Brain pericyte (primary cell): ENCODE measurements at places on chromosomes 7 and 10.

DNA sequence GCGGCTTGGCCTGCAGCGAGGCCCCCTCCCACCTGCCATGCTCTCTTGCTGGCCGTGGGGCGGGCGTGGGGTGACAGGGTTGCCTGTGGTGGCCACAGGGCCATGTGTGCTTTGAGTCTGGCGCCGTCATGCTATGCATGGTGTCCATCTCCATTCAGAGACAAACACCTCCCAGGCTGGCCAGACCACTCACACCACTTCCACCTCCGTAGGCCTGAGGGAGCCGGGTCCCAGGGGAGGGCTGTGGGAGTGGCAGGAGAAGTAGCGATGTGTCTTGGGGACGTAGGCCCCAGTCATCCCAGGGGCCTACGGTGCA is 65.5 kb downstream of the DNAJB6 start:
- DNase-seq: no peak

GRCh38 chr7:106736508-106737201 is 75.7 kb upstream of the CCDC71L start:
- DNase-seq: no peak

DNA sequence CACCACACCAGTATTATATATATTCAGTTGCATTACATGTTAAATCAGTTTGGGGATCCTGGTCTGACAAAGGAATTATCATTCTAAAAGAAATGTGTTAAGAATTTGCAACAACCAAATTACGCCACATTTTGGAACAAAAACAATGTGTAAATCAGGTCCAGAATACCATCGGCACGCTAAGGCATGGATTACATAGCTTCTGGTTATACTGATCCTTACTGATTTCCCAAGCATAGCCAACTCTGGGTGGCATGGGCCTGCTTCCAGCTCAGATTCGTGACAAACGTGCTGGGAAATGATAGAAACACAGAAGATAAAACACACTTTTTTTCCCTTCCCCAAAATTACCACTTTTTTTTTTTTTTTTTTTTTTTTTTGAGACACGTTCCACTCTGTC is 660.0 kb downstream of the SORCS1 start:
- no peak for DNase-seq

DNA sequence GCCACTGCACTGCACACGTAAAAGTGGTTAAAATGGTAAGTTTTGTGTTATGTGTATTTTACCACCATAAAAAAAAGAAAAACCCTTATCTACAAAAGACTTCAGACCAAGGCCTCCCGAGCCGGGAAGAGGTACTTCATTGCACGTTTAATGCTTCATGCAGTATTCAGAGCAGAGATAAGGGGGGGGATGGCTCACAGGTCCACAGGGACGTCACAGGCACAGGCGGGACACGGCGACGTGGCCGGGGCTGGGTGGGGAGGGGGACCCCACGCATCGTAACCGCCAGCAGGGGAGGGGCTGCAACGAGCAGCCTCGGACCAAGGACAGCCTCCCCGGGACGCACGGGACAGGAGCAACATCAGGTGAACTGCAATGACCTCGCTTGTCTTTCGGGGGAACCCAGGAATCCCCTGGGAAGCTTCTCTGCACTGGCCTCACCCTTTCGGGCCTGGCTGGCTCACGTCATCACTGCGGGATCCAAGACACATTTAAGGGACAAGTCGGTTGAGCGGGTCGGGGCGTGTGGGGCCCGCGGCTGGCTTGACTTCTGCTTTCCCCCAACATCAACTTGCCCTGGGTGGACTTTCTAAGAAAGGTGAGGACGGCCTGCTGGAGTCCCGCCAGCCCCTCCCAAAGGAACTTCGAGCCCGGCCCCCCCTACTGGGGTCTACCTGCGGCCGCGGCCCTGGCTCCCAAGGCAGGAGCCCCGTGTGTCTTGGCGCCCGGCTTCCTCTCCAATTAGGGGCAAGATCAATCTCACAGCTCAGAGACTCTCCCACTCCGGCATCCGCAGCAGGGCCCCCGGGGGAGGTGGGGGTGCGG is 29.6 kb upstream of the PDGFA start:
- DNase-seq: no peak

- DNase-seq: no peak
These were observed 246.3 kb downstream of the CDK14 start for GRCh38 chr7:90842430-90842788.

- no peak for DNase-seq
These were observed 205.0 kb downstream of the BBS9 start for GRCh38 chr7:33334349-33334748.

- DNase-seq: no peak
These were observed 338.3 kb downstream of the ETV1 start for GRCh38 chr7:13651167-13651566.

GRCh38 chr10:77915319-77916105 is 11.0 kb downstream of the DLG5 start:
- DNase-seq: no peak

GRCh38 chr10:127278001-127278400 is 81.6 kb upstream of the INSYN2A start:
- DNase-seq: no peak

DNA sequence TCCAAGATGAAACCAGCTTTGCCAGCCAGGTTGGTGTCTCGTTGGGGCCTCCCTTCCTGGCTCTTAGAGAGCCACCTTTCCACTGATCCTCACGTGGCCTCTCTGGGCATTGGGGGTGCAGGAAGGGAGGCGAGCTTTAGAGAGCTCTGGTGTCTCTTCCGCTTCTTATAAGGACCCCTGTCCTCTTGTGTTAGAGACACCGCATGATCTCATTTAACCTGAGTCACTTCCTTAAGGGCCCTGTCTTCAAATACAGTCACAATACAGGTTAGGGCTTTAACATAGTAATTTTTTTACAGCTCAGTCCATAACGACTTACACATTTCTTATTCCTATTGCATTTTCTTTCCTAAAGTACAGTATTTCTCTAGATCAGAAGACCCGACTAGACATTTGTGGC is 535.8 kb downstream of the SDK1 start:
- DNase-seq: no peak

DNA sequence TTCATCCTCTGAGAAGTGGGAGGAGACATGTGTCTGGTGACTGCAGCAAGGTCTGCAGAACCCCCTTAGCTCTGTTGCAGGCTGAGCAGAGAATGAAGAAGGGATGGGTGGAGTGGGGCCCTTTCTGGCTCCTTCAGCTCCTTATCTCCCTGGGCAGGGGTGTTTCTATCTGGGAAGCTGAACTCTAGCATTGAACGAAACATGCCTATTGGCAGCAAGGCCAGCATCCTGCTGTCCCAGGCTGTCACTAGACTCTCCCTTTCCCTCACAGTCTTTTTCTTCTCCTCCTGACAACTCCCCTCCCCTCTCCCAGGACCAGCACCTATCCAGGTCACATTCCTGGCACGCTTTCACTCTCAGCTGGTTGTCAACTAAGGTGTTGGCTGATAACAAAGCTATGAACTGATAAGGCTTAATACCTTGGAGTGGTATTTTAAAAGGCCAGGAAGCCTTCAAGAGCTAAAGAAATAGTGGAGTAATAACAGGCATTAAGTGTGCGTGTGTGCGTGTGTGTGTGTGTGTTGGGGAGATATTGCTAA is 128.8 kb upstream of the FZD8 start:
- no peak for DNase-seq

DNA sequence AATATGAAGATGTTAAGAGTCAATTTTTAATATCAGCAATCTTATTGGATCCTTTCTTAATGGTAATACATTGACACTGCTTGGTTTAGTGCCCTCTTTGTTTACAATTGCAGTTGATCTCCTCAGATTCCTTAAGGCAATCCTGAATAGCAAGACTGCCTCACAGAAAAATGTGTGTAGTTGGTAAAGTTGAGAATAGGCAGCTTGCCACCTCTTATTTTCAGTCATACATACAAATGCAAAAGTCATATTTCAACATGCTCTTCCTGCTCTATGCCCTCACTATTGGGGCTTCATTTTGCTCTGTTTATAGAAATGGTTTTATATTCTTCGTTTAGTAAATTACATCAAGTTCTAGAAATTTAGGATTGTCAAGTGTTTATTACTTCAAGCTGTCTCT is 661.1 kb upstream of the ANKRD30A start:
- no peak for DNase-seq

- no peak for DNase-seq
These were observed 32.9 kb upstream of the CCDC71L start for GRCh38 chr7:106693677-106694353.

- DNase-seq: no peak
These were observed 266.6 kb upstream of the NPVF start for GRCh38 chr7:25494896-25495295.

GRCh38 chr7:86181474-86181873 is 462.2 kb upstream of the GRM3 start:
- no peak for DNase-seq

- DNase-seq: no peak
These were observed 95.3 kb downstream of the PTPRN2 start for GRCh38 chr7:158492367-158492764.

DNA sequence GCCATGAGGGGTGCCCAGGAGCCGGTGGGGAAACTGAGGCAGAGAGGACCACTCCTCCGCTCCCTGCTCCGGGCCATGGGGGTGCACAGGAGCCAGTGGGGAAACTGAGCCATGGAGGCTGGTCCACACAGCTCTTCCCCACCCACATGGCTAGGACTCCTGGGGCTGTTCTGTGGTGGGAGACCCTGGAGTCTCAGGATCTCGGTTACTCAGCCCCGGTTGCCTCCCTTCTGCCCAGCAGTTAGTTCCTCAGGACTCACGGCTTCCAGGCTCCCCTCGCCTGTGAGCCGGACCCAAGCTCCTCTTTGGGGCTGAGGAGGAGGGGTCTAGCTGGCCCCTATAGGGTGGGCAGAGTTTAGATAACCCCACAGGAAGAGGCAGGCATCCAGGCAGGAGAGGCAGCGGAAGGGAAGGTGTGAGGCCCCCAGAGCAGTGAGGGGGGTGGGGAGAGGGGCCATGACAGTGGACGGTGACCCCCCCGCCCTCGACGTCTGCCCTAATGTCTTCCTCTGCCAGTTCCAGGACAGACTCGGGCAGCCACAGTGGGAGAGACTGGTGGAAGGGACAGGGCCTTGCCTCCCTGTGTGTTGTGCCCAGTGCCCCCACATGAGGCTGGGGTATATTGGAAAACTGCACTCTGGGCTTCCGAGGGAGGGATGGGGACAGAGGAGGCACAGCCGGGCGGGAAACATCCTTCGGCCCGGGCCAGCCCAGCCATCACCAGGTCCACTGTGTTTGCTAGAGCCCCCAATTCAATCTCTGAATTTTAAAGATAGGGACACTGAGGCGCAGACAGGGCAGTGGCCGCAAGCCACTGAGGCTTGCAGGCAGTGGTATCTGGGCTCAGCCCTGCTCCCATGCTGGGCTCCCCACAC is 4.3 kb downstream of the ELFN1 start:
- no peak for DNase-seq

DNA sequence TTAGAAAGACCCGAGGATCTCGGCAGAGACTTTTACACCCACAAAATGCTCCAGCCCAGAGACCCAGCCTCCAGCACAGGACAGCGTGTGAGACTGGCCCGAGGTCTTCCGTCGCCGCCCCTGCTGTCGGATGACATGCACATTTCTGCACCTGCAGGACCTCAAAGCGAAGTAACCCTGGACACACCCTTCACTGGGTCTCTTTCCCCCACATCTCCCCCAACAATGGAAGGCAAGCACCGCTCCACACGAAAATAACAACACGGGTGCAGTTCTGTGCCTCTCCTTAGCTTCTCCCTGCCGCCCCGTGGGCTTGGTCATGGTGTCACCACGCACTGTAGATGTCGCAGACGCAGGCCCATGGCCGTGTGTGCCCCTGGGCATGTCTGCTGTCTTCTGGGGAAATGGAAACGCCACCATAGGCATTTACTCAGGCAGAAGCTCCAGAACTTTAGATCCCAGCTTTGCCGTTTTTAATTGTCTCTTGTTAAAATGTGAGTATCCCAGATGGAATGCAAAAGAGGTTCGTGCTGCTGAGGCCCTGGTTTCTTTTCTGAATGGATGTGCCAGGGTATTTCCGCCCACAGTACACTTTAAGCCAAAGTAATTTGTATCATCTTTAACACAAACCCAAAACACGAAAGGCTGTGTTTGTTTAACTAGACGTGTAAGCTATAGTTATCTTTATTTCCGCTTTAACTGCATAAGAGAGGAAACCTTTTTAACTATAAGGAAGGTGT is 237.9 kb downstream of the MGMT start:
- DNase-seq: no peak

DNA sequence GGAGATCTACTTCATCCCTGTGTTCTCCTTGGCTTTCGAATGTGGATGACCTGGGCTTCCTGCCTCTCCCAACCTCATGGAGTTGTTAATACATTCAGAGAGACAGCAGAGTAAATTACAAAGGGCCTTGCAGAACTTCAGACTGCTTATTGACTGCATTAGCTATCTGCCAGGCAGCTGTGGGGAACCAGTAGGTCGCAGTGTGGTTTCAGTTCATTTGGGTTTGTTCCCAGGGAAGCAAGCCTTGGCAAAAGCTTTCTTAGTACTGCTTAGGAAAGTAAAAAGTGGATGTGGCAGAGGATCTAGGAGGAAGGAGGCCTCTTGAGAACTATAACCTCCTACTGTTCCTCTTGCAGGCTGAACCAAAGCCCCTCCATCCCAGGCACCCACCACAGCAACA is 9.2 kb downstream of the NPFFR1 start:
- DNase-seq: no peak

GRCh38 chr10:85604884-85605283 is 761.7 kb downstream of the GRID1 start:
- no peak for DNase-seq

- DNase-seq: no peak
These were observed 24.9 kb downstream of the CALD1 start for GRCh38 chr7:134804351-134804750.

GRCh38 chr7:147978651-147979050 is 611.9 kb upstream of the C7orf33 start:
- no peak for DNase-seq

- DNase-seq: peak; percentile 3
These were observed 648.5 kb upstream of the LRRN3 start for GRCh38 chr7:110442381-110442837.

DNA sequence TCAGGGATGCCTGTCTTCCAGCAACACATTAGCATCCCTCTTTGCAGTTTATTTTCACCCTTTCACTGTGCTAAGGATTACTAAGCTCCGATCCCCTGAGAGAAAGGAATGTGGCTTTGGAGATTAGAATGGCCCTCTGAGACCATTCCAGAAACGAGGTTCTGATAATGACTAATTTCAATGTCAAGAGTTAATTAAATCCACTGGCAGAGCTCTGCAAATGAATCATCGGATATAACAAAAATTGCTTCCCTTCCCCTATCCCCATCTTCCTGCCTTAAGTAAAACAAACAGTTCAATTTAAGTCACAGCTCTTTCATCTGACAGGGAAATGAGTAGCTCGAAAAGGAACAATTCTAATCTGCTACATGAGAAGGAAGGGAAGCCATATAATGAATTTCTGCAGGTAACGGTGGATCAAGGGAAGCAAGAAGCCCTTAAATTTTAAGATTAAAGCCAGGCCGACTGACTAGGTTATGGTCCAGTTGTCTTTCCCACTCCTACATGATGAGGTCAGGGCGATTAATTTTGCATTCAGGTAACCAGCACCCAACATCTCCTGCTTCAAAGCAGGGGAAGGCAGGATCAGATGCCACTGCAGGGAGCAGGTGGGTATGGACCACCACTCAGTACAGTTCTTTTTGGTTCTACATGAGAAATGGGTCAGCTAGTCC is 50.5 kb downstream of the MALSU1 start:
- DNase-seq: no peak
